ENCODE measurements at places on chromosomes 1 and 21.

- DNase-seq, result no peak
These were observed 395.4 kb downstream of the KIF26B start for GRCh38 chr1:245549996-245550719.

- no peak for DNase-seq
These were observed 13.4 kb upstream of the OBSCN start for GRCh38 chr1:228194436-228194835.

- DNase-seq, result no peak
These were observed 38.8 kb upstream of the FAM3B start for GRCh38 chr21:41277846-41278245.

- no peak for DNase-seq
These were observed 28.9 kb downstream of the ALPL start for GRCh38 chr1:21537932-21538630.
